ENCODE measurements at places on chromosomes 12 and 14. TPM values are rescaled to one million over a fixed set of nuclear protein-coding genes. Genes with fewer than 3 reads are reported as not detected.

The KIF26A gene
- total RNA-seq: not detected

DNA sequence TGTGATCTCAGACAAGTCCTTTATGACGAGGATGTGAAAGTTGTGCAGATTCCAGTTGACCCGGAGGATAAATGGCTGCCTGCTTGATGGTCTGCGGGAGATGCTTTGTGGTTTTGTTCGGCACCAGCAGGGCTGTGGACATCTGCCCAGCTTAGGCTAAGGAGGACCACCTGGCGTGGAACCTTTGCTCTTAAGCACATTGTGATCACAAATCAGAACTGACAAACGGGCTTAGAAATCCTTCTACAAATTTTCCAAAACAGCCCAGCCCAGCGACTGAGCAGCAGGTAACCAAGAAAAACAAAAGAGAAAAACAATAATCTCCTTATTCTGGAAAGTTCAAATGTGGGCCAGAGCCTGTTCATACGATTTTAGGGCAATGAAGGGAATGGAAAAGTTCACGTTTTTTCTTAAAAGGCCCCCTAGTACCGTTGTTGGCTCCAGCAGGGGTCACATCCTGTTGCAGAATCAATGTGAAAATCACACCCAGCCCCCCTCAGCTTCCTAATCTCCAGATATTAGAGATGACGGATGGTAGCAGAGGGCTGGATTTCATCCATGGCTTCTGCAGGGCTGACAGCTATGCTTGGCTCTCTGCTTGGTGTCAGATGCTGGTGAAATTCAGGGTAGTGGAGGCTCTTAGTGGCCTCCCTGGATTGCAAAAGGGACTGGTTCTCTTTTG, 81.1 kb upstream of the RFLNA start:
- no peak for DNase-seq

DNA sequence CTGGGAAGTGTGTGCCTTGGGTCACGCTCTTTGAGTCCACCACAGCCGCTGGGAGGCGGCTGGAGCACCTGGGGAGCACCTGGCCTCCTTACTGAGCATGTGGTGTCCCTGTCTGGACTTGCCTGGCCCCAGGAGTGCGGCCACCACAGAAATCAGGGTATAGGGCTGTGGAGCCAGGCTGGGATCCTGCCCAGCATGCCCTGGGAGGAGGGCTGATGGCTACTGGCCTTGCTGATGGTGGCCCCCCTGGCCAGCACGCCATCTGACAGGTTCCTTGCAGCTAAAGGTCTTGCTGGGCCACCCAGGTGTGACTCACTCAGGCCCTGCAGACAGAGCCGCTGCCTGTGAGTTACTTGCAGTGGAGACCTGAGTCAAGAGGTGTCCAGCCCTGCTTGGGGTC, 6.0 kb downstream of the ULK1 start:
- DNase-seq: no peak

DNA sequence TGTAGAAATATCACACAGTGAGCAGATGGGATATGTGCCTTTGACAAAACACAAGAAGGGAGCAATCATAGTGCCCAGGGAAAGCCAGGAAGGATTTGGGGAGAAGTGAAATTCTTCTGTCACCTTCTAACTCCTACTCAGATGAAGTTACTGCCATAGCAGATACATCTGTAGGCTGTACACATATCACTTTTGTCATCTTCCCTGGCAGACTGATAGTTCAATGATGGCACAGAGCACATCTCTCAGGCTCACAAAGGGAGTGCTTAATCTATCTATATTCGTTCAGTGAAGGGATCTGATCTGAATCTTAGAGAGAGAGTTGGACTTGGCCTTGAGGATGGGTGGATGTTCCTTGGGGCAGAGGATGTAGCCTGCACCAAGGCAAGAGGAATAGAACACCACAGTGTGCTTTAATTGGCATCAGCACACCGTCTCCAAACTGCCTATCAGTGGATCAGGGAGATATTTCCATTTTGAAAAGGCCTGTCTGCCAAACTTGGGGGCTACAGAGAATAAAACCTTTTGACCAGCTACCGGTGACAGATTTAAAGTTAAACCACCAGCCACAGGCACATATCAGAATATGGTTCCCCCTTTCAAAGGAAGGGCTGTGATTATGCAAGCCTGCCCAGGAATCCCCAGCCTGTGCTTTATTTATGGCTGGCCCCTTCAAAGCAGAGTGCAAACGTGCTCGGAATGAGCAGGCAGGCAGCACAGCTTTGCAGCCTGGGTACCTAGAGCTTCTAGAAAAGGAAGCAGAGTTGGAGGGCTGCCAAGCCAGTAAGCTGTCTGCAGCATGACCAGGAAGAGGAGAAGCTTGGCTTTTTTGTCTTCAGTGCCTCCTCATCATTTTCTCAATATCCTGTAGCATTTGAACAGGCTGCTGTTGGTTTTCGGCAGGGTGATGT, 165.5 kb upstream of the DYRK2 start:
- no peak for DNase-seq

GRCh38 chr14:53845813-53846693, 110.6 kb downstream of the BMP4 start:
- DNase-seq: no peak

DNA sequence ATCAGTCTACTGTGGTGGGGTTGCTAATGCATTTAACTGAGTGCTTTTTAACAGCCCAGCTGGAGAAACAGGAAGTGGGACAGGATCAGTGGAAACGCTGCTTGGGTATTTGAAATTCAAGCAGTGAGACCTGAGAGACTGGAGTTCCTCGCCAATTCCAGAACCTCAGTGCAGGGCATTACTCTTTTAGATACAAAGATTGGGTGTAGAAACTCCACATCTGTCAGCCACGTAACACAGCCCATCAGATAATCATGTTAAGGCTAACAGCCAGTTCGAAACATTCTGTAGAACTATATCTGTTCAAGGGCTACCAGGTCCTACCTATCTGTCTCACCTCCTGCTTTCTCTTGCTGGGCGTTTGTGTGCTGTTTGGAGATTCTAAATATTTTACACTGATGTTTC, 45.5 kb downstream of the RAD52 start:
- no peak for DNase-seq

GRCh38 chr12:100681074-100681473, 107.6 kb downstream of the GAS2L3 start:
- no peak for DNase-seq

DNA sequence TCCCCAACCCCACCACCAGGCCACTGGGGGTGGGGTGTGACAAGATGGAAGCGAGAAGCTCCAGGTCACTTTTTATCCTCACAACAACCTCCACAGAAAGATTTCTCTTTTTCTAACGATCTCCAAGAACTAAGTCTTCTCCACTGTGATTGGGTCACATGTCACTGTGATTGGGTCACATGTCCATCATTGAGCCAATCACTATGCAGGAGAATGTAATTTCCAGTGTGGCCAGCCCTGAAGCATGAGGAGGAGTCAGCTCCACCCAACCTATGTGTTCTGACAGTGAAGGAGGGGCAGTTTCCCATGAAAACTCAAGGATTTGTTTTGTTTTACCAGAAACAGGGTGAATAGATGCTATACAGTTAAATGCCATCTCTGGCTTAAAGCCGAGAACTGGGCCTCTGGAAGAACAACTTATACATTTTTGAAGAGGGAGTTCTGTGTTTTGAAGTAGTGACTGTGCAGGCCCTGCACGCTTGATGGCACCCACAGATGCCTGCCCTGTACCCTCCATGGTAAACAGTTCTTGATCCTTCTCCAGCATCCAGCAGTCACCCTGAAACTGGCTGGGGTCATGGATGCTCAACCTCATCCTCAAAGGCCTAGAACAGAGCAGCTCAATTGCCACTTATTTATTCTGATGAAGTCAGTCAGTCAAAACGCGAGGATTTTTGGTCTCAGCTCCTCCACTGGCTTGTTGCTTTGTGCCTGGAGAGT, 180.4 kb upstream of the BMP4 start:
- DNase-seq: no peak

The LIN7A gene
- total RNA-seq: 0.15 TPM

The STXBP6 gene
- 0.14 TPM for total RNA-seq

- no peak for DNase-seq
These were observed 2.2 kb upstream of the EP400 start for GRCh38 chr12:131947482-131948027.

DNA sequence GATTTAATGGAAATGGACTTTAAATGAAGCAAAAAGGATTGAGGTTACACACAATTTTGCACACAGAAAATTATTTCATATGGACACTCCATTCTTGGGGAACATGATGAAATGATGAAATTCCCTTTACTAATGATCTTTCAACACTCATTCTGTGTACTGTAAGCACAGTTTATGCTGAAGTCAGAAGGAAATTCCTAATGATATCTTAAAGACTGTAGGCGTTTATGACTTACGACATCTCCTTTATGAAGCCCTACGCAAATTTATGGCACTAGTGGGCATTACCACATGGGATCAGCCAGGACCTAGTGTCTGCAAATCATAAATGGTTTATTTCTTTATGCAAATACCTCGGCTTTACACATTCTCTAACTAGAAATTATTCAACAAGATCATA, 97.9 kb upstream of the SOX5 start:
- DNase-seq: no peak

DNA sequence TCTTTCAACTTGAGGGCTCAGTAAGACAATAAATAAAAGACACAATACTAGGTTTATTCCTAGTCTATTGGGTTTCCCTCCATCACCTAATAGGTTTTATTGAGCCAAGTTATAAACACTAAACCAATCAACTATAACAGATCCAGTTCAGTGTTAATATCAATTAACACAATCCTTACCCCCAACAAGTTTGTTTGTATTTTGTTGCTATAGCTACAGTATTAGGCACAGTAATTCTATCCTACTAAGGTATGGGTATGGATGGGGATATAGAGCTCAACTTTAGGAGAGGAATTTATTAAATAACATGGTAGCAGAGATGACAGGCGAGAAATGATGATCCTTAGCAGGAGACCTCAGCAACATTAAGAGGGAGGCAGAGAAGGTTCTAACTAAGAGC, 13.3 kb downstream of the PPP4R3A start:
- DNase-seq: peak; percentile 40

GRCh38 chr12:125320177-125320576, 254.9 kb downstream of the AACS start:
- no peak for DNase-seq

DNA sequence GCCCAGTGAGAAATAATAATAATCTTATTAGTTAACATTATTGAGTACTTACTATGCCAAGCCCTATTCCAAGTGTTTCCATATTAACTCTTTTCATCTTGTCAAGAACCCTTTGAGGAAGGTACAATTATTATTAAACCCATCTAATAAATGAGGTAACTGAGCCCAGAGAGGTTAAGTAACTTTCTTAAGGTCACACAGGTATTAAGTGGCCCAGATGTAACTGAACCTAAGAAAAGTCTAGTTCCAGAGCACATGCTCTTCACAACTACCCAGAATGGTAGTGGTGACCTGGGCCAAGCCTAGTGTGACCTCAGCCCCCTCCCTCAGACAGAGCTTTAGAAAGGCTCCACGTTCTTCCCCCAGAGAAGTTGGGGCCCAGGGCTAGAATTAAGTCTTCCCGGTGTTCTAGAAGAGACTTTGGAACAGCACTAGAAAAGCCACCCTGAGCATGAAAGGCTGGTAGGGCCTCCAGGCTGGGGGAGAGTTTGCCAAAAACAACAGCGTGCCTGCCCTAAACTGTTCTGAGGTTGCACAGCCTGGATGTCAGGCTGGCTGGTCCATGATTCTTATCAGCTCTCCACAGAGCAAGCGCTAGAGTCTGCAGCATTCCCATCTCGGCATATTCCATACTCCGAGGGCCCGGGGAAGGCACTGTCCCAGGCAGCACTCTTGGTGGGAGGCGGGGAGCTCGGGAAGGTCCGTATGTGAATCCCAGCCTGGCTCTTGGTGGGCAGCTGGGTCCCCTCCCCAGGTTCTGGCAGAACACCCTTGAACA, 41.3 kb upstream of the CTDSP2 start:
- DNase-seq: no peak

DNA sequence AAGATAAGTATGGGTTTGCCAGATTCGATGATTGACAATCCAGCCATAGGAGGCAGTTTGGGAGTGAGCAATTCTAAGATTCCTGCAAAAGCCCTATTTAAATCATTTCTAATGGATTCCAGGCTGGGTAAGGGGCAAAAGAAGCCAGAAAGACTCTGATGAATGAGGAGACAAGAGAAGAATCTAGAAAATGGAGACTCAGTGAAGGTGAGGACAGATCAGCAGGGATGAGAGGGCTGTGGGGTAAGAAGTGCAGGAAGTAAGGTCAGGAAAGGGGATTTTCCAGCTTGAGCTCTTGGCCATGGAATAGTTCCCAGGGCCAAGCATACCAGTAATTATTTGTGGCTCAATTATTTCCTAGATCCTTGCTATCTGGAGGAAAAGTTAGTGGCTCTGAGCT, 87.3 kb downstream of the TMX1 start:
- DNase-seq: no peak

The DHH gene
- total RNA-seq: 0.36 TPM

GRCh38 chr12:124032265-124032886, 59.4 kb downstream of the ZNF664 start:
- peak; percentile 49 for DNase-seq

DNA sequence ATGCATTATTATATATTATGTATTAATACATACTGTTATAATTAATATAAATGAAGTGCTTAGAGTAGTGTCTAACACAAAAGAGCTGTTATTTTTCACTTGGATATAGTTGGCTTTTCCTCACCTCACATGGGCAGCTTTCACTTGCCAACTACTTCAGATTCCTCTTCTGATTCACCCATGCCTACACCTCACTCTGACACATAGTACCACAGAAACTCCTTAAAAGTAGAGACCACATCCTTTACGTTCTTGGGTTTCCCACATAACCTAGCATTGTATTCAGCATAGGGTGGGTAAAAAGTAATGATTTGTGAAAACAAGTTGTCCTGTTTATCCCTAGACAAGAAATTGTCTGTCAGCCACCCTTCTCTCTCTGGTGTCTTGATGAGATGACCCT, 61.0 kb downstream of the DIO2 start:
- no peak for DNase-seq

- DNase-seq: no peak
These were observed 39.9 kb upstream of the BICDL1 start for GRCh38 chr12:119949145-119949544.

DNA sequence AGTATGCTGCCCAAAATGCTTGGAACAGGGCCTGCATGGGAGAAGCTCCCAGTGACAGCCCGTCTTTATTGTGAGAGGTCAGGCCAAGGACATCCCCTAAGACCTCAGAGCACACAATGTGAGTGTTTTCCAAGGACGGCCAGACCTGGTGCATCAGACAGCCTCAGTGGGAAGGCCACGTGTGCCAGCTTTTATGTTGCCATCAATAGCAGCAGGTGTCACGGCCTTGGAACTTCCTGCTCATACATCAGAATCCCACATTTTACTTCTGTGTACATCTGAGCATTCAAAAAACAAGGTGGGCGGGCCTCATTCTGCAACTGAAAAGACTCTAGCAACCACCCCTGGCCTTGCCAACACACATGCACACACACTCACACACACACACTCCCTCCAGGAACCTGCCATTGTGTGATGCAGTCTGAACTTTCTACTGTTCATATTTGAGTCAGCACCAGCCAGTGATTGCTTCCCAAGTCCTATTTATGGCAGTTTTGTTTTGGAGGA, 753.1 kb upstream of the TBX3 start:
- no peak for DNase-seq

The POTEM gene
- total RNA-seq: not detected

GRCh38 chr12:76137606-76138005, 53.1 kb upstream of the NAP1L1 start:
- no peak for DNase-seq

Measured in Karpas-422 (cell line).